ENCODE measurements at places on chromosomes 4 and X.

DNA sequence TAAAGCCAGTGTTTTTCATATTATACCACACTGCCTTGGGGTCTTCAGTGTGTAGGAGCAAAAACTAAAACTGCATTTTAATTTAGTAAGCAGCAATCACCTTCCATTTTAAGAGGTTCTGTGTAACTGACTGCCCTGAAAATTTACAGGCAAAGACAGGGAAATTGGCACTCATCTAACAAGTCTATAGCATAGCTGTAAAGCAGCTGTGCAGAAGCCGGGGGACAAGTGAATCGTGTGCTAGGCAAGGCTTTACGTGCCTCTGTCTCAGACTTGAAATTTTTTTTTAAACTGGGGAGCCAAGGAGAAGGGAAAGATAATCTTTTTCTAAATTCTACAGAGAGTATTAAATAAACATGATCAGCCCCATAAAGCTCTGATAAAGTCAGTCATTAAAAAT is 39.7 kb downstream of the TSPAN5 start:
- no peak overlapping the region for H3K27ac ChIP-seq
- no peaks in the 10 kb centered on the region for H3K36me3 ChIP-seq
- H3K4me1 ChIP-seq, result no peaks in the 10 kb centered on the region
- DNase-seq, result no peak
- no peak overlapping the region for H3K4me3 ChIP-seq

DNA sequence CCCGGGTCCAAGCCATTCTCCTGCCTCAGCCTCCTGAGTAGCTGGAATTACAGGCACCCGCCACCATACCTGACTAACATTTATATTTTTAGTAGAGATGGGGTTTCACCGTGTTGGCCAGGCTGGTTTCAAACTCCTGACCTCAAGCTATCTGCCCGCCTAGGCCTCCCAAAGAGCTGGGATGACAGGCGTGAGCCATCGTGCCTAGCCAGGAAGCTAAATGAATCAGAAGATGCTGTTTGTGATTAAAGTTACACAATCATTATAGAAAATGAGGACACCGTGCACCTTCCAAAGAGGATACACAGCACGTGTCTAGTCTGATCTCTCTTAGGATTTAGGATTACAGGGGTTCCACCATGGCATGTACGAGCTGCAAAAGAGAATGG is 99.6 kb downstream of the DHRSX start:
- H3K4me3 ChIP-seq, result no peak overlapping the region
- H3K27me3 ChIP-seq, result no peaks in the 10 kb centered on the region

DNA sequence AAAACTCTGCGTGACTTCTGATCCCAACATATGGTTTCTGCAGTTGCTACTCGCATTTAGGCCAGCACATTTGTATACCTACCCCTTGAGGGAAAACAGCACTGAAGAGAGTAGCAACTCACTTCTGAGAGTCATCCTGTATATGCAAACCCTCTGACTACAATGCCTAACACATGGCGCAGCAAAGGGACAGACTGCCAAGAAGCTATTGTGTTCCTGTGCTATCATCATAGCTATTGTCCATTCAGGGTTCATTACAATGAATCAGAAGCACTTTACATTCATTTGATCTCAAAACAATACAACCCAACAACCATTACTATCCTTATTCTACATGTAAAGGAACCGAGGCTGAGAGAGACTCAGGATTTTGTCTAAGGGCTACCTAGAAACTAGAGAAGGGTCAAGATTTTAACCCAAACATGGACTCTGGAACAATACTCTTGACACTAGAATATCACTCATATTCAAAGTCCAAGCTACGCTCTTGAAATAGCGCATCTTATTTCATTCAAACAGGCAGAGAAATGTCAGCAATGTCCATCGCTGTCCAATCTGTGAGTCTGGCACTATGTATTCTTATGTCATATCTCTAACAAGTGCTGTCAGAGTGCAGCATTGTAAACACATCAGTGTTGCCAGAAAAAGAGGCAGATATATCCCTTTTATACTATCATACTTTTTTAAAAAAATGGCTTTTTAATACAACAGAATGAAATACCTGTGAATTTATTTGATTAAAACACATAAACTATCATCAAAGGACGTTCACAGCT is 173.6 kb downstream of the CORIN start:
- no peaks in the 10 kb centered on the region for H3K4me1 ChIP-seq
- no peaks in the 10 kb centered on the region for H3K27me3 ChIP-seq
- H3K36me3 ChIP-seq, result no peaks in the 10 kb centered on the region
- no peak overlapping the region for H3K27ac ChIP-seq
- no peak overlapping the region for H3K4me3 ChIP-seq

- no peaks in the 10 kb centered on the region for H3K27me3 ChIP-seq
- H3K4me3 ChIP-seq, result peak overlapping the region; percentile 56
- peak overlapping the region; percentile 69 for H3K27ac ChIP-seq
- peak; percentile 67 for DNase-seq
- H3K4me1 ChIP-seq, result no peaks in the 10 kb centered on the region
Observed at GRCh38 chr4:139735381-139736273, 70.0 kb downstream of the MGST2 start.

DNA sequence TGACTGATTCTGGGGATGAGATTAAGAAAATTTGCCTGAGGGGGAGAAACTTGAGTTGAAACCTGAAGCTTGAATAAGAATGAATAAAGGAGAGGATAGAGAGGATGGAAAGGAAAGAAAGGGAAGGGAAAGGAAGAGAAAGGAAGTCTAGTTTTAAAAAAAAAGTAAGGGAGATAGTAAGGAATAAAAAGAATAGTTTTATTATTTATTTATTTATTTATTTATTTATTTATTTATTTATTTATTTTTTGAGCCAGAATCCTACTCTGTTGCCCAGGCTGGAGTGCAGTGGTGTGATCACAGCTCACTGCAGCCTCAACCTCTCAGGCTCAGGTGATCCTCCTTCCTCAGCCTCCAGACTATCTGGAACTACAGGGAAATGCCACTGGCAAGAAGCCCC is 62.0 kb upstream of the NAF1 start:
- H3K4me3 ChIP-seq, result no peak overlapping the region
- H3K36me3 ChIP-seq, result no peaks in the 10 kb centered on the region
- no peaks in the 10 kb centered on the region for H3K27me3 ChIP-seq
- H3K27ac ChIP-seq, result no peak overlapping the region

DNA sequence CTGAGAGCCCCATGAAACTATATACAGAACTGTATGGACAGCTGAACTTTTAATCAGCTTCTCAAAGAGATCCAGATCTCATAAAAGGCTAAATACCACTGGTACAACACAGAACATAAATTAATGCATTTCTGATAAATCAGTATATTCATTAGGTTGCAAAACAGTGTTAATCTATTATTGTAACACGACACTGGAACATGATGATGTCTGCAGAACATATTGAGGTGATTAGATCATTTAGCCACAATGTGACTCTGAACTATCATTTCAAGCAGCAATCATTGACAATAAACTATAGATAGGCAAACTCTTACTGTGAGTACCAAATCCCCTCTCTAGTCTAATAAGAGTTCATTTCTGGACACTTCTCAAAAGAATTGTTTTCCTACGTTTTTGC is 50.3 kb downstream of the GASK1B start:
- DNase-seq, result no peak
- H3K36me3 ChIP-seq, result no peaks in the 10 kb centered on the region
- H3K4me1 ChIP-seq, result peaks cover 21% of the 10 kb centered on the region
- no peaks in the 10 kb centered on the region for H3K27me3 ChIP-seq
- peak overlapping the region; percentile 67 for H3K27ac ChIP-seq
- H3K4me3 ChIP-seq, result no peak overlapping the region

DNA sequence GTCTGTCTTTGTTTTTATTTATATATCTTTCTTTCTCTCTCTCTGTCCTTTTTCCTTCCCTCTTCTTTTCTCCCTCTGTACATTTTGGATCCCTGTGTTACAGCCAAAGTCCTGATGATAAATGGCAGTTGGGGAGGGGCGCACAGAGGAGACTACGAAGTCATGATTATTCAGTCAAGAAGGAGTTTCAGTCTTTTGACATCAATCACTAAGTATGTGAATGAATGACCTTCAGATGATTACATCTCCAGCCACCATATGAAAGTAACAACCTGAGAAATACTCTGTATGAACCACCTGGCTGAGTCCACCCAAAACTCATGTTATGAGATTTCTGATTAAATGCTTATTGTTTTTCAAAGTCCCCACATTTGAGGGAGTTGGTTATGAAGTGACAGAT is 45.0 kb downstream of the UGT2B7 start:
- no peaks in the 10 kb centered on the region for H3K27me3 ChIP-seq
- no peaks in the 10 kb centered on the region for H3K36me3 ChIP-seq
- no peak overlapping the region for H3K4me3 ChIP-seq
- no peak overlapping the region for H3K27ac ChIP-seq
- DNase-seq, result no peak
